Common myeloid progenitor, CD34-positive (primary cell): ENCODE measurements at places on chromosomes 2 and 18.
A peak's percentile ranks its signal among the peaks of the same experiment; 100 is the strongest.

GRCh38 chr2:85705680-85706039 lies 11.5 kb downstream of the GNLY start:
- DNase-seq: no peak

- DNase-seq: peak; percentile 98
Measured at GRCh38 chr2:63841254-63842022, at the start of gene UGP2. TSS of gene UGP2 (plus strand) at chr2:63841896. CDS start at chr2:63842186, 290 bp downstream.

DNA sequence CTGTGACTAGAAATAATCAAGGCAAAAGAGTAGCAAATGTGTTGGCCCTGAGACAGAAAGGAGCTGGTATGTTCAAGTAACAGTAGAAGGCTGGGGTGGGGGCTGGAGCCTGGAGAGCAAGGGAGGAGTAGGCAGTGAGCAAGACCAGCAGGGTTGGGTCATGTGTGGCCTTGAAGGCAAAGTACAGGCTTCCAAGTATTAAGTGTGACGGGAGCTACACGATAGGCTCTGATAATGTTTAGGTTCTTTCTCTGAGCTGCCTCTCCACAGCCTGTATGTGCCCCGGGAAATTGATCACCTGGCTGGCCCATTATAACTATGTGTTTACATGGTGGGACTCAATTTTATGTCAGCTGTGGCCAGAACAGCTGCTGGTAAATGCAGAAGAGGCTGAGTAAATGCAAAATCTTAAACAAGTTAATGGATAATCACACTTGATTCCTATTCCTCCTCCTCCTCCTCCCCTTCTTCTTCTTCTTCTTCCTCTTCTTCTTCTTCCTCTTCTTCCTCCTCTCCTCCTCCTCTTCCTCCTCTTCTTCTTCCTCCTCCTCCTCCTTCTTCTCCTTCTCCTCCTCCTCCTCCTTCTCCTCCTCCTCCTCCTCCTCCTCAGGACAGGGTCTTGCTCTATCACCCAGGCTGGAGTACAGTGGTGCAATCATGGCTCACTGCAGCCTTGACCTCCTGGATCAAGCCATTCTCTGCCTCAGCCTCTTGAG lies 9.3 kb downstream of the IL1F10 start:
- DNase-seq: no peak

DNA sequence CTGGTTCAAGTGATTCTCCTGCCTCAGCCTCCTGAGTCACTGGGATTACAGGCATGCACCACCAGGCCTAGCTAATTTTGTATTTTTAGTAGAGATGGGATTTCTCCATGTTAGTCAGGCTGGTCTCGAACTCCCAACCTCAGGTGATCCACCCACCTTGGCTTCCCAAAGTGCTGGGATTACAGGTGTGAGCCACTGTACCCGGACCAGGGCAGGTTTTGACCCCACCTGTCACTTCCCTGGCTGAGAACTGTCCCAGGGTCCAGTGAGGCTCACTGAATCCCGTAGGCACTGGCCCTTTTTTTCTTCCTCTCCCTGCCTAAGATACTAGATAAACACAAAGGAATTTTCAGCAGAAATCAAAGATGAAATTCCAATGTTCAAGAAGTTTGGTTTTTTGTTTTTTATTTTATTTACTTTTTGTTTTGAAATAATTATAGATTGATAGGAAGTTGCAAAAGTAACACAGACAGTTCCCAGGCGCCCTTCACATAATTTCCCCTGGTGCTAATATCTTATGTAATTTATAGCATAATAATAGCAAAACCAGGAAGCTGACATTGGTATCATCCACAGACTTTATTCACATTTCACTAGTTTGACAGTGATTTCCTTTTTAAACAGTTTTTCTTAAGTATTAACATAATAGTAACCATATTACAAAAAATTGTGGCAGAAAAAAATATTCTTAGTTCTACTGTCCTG lies 52.4 kb upstream of the B3GNT7 start:
- DNase-seq: no peak

DNA sequence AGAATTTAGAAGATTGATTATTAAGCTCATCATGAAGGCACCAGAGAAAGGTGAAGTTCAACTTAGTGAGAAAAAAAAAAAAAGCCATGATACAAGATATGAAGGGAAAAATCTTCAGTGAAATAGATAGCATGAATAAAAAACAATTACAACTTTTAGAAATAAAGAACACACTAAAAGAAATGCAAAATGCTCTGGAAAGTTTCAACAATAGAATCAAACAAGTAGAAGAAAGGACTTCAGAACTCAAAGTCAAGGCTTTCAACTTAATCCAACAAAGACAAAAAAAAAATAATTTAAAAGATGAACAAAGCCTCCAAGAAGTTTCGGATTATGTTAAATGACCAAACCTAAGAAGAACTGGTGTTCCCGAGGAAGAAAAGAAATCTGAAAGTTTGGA lies 105.5 kb downstream of the GRB14 start:
- peak; percentile 25 for DNase-seq

DNA sequence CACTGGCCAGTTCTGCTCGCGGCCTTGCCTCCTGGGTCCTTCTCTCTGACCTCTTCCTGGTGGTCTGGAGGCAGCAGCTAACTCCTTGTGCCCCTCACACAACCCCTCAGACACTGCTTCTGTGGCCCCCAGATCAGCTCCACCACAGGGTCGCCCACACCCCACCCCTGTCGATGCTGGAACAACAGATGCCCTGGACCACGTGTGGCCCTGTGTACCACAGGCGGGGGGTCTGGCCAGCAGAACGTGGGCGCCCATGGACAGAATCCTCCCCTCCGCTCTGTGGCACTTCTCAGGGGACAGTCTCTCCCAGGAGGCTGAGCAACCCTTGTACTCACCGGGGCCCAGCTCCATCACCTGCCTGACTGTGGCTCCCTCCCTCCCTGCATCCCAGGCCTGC lies 245.6 kb downstream of the NDUFA10 start:
- DNase-seq: no peak

DNA sequence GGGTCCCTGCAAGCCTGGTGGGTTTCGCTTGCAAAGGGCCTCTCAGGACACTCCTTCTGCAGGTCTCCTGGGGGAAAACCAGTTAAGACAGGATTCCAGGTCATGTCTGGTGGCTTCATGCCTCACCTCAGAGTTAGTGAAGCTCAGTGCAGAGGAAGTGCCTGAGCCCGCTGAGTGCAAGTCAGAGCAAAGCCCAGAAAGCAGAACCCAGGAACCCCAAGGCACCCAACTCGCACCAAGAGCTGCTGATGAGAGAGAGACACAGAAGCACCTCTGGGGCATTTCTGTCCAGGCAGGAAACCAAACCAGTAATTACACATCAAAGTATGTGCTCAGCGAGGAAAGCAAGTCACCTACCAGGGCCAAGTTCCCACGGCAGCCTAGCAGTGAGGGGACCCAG lies 78.4 kb downstream of the ARHGEF4 start:
- no peak for DNase-seq

- no peak for DNase-seq
Measured at GRCh38 chr2:105739944-105740530, 4.7 kb upstream of the NCK2 start.

DNA sequence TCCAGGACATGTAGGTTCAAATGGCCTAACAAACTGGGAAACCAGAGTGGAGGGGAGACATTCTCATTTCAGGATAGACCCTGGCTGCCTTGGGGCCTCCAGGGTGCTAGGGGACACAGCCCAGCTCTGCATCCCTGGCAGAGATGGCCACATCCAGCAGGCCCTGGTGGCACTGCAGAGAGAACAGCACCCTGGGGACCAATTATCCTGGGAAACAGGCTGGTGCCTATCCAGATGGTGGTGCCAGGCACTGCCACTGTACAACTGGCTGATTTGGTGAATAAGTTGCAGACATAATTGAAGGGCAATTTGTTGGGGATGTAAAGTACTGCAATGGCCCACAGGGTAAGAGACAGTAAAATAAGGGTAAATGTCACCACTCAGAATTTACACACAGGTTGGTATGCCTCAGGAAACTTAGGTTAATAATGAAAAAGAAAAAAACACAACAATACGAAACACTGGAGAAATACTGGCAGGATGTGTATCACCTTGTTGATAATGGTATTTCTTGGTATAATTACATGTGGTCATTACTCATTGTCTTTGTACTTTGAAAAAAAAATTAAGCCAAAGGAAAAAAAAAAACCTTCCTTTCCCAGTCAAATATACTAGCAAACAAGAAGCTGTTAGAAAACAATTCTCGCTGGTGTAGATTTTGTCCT lies 12.8 kb upstream of the SFTPB start:
- DNase-seq: no peak

DNA sequence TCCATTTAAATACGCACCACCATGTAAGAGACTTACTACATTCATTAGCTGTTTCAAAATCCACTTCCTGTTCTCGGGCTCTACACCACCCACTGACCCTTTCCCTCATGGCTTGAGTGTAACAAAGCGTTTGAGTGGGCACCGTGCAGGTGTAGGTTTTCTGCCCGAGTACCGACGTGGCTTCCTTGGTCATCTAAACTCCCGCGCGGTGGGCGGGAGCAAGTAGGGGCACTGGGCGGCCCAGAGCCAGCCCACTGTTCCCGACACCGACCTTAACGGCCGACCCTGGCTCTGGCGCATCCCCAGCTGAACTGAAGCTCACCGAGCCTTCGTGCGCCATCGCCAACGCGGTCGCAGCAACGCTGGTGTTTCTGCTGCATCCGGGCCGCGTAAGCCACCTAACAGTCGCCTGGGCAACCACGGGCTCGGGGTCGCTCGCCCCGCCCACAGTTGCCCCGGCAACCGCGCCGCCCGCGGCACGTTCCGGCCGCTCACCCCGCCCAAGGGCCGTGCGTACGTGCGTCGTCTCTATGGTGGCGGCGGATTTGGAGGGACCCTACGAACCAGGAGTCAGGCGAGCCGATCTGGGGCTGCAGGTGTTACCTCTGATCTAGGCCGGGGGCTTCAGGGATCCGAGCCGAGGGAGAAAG lies at the start of the genes C2orf81 and WDR54:
Gene C2orf81, minus strand, starts transcription at position 399 of the 650 bp plus-strand sequence. Its CDS starts 59 bp downstream, at position 340.
Gene WDR54, plus strand, starts transcription at position 510 of the 650 bp plus-strand sequence. CDS start 424 bp downstream, outside the sequence.
- DNase-seq: peak; percentile 88

DNA sequence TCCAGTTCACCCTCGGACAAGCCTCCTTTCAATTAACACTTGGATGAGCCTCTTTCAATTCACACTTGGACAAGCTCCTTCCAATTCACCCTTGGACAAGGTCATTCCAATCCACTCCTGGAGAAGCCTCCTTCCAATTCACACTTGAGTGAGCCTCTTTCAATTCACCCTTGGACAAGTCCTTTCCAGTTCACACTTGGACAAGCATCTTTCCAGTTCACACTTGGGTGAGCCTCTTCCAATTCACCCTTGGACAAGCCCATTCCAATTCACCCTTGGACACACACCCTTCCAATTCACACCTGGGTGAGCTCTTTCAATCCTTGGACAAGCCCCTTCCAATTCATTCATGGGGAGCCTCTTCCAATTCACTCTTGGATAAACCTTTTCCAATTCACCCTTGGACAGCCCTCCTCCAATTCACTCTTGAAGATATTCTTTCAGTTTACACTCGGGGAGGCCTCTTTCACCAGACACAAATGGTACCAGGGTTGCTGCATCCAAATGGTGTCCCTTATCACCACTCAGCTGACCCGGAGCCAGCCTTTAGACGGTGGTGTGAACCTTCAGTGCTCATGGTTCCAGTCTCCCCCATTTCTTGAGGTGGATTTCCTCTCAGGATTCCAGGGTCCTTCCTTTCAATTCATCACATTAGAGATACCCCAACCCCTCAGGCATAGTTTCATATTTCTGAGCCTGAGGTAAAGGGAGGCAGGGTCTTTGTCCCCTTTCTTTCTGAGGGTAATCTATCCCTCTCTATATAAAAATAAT lies 183.6 kb downstream of the SH3BP4 start:
- no peak for DNase-seq

DNA sequence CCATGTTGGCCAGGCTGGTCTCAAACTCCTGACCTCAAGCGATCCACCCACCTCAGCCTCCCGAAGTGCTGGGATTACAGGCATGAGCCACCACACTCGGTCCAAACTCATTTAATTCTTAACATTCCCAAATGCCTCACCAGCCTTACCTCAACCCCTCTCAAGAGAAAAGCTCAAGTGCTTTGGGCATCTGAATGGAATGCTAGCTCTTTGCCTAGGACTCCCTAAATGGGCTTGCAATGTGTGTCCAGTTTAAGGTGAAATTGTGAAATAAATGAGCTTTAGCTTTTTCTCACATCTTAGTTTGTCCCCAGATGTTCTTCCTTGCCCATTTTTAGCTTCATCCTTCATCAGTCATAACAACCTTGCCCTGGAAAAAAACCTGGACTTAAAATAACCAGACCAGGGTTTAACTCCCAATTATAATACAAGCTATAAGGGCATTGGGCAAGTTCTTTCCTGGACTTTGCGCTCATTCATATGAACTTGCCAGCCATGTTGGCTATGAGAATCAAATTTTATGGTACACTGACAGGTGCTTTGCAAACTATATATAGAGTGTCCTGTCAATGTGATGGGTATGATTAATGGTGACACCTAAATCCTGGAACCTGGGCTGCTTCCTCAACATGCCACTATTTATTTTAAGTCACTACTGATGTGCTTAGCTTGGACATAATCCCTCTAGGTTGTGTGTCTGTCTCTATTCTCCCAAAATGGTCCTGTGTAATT lies 95.1 kb upstream of the SERPINE2 start:
- no peak for DNase-seq

DNA sequence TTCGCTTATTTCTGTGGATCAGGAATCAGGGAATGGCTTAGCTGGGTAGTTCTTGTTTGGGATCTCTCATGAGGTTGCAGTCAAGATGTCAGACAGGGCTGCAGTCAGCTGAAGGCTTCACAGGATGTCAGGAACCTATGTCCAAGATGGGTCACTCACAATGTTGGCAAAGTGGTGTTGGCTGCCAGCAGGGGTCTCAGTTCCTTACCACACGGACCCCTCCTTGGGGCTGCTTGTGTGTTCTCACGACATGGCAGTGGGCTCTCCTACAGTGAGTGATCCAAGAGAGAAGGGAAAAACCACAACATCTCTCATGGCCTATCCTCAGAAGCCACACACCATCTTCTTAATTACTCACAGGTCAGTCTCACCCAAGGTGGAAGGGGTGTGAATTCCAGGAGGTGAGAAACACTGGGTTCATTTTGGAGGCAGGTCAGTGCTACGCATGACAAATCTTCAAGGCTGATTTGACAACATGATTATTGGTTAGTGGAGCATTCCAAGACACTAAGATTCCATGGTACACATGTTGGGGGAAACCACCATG lies 1.3 kb upstream of the ANTXR1 start:
- DNase-seq: no peak

DNA sequence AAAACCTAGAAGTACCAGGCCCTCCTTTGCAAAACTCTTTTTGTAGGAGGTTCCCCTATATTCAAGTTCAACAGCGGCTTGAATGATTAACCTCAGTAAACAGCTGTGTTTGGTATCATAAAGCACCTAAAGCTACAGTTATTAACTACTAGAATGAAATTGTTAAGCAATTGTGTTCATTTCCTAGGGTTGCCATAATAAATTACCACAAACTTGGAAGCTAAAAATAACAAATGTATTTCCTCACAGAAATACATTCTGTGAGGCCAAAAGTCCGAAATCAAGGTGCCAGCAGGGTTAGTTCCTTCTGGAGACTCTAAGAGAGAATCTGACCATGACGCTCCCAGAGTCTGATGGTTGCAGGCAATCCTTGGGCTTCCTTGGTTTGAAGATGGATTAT lies 202.1 kb upstream of the ACVR2A start:
- DNase-seq: no peak

DNA sequence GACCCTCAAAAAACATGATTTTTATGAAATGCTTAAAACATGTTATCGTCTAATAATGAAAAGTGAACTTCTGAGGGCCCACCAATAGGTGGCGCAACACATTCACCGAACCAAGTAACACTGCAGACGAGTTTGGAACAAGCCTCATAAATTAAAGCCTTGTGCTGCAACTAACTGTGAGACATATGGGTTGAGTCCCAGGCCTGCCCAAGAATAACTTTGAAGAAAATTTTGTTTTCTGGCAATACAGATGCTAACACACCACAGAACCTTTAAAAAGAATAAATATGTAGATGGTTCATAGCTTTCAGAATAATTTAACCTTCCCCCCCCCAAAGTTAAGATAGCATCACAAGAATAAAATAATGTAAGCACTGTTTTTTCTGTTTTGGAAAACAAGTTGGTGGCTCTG lies 285.9 kb downstream of the RNF144A start:
- peak; percentile 82 for DNase-seq
